ENCODE measurements at places on chromosomes 3 and 15.

DNA sequence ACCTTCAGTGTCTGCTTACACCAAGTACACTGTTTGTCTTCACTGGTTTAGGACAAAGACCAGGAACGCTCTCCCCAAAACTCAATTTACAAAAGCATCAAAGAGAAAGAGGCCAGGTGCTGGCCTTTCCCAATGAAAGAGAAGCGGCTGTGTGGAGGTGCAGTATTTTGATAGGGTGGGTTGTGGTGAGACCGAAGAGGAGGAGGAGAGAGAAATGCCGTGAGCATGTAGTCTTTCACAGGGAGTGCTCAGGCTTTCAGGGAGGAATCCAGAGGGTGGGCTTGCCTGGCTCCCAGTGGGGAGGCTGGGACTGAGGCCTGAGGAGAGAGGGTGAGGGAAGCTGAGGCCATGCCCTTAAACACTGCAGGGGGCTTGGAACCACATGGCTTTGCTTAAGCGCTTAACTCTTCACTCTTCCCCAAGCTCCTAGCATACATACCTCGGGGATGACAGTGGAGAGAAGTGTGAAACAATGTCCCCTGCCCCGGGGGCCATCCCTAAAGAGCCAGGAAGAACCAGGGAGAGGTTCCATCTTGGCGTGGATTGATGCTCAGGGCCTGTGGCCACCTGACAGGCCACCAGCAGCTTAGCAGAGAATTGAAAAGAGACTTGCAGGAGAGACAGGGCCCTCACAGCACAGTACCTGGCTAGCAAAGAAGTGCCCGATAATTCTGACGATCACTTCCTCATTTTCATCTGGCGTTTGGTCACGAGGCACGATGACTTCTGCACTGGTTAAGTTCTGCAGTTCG is 60.5 kb downstream of the SENP2 start:
- no peak for DNase-seq

GRCh38 chr3:194130188-194130587 is 5.8 kb upstream of the HES1 start:
- no peak for DNase-seq

DNA sequence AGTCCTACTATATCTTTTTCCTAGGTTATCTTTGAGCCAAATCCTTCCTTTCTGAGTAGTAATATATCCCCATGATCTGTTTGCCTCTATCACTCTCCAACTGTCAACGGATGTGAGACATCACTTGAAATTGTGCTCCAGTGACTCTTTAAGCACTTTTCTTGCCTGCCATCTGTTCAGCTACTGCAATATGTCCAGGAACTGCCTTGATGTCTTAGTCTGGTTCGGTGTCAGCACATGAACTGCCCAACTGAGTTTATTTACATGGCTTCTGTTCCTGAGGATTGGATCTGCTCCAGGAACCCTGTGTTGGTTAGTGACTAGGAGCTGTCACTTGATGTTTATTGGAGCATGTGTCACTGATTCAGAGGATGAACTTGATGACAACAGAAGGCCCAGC is 116.5 kb downstream of the SLC9A9 start:
- DNase-seq = no peak

DNA sequence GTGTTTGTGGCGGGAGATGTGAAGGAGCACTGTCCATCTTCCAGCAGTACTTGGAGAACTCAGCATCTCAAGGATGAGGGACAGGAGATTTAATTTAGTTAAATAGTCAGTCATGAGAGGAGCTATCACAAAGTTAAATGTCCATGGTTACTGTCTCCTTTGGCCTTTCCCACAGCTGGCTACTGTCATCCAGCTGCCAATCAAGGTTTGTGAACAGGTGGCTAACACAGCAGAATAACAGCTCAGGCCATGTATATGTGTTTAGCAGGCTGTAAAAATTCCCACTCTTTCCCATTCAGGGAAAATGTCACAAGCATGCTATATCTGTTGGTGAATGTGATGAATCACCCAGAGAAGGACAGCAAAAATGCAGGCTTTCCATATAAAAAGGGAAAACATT is 120.5 kb downstream of the TMEM108 start:
- no peak for DNase-seq

- DNase-seq = no peak
Measured at GRCh38 chr15:77535845-77536244, 96.9 kb downstream of the LINGO1 start.

DNA sequence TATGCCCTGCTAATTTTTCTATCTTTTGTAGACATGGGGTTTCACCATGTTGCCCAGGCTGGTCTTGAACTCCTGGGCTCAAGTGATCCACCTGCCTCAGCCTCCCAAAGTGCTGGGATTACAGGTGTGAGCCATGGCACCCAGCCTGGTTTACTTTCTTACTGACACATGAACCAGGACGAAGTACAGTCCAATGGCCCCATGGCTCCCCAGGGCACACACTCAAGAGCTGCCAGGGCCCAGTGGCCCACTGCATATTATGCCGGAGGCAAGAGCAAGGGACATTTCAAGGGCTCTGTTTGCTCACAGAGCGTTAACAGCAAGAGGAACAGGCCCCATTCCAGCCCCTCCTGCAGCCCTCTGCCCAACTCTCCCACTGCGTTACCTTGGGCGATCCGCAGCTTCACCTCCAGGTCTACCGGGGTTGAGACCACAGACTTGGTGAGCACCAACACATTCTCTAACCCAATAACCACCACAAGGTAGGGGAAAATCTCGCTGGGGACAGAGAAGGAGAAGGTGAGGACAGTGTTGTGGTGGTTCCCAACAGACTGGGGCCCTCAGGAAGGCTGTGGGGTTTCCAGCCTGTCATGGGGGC is 42.8 kb downstream of the PTPN23 start:
- no peak for DNase-seq

DNA sequence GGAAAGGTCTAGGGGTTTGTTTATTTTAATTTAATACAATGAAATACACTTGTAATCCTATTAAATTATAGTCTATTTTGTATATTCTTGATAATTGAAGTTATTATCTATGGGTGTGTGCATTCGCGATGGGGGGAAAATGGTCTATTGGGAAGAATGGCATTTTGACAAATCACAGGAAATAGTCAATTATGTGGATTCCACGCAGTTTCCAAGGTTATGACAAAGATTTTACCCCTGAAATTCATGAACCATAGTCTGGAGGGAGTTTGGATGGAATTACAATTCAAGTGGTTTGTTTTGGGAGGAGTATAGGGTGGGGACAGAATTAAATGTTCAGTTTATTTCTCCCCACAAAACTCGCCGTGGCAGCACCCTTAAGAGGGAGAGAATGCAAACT is 66.5 kb downstream of the RBMS3 start:
- no peak for DNase-seq

GRCh38 chr3:87375231-87375682 is 98.9 kb upstream of the POU1F1 start:
- no peak for DNase-seq

DNA sequence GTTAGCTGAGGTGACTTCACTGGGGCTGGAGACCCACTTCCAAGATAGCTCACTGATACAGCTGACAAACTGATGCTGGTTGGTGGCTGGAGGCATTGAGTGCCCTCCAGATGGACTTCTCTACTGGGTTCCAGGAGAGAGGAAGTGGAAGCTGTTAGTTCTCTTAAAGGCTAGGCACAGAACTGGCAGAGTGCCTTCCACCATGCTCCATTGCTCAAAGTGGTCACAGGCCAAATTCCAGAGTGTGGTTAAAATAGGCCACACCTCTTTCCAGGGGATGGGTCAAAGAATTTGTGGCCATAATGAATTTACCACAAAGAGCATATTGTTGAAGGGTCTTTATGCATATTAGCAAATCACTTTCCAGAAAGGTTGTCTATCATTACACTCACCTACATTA is 74.2 kb downstream of the NMD3 start:
- no peak for DNase-seq

DNA sequence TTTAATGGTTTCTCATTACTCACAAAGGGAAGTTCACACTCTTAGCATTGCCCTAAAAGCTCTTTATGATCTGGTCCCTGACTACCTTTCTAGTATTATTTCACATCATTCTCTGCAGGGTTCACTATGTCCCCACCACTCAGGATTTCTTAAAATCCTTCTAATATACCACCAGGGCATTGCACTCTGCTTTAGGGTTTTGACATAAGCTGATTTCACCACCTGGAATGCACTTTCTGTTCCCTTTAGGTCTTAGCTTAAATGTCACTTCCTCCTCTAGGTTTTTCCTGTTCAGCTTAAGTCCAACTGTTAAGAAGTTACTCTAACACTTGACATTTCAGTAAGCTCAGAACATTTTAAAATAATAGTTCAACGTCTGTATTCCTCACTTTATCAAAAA is 81.7 kb downstream of the HCN4 start:
- DNase-seq = no peak

- DNase-seq = no peak
Measured at GRCh38 chr15:82537351-82537908, 2.8 kb downstream of the RPS17 start.

- DNase-seq = peak; percentile 61
Measured at GRCh38 chr15:34436956-34437442, 609 bp downstream of the GOLGA8A start.

- no peak for DNase-seq
Measured at GRCh38 chr3:153070511-153070868, 91.5 kb upstream of the RAP2B start.

DNA sequence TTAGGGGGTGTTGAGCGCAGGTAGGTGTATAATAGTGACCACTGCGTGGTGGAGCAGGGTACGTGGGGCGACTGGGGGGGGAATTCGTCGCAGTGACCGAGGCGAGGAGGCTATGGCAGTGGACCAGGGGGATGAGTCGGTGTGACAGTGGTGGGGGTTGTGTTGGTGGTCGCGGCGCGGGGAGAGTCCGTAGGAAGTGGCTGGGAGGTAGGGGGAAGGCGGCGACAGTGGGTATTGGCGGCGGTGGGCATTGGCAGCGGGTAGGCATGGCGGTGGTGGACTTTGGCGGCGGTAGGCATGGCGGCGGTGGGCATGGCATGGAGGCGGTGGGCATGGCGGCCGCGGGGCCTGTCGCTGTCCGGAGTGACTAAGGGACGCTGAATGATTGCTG is 739 bp downstream of the SNRPN start:
- peak; percentile 4 for DNase-seq

DNA sequence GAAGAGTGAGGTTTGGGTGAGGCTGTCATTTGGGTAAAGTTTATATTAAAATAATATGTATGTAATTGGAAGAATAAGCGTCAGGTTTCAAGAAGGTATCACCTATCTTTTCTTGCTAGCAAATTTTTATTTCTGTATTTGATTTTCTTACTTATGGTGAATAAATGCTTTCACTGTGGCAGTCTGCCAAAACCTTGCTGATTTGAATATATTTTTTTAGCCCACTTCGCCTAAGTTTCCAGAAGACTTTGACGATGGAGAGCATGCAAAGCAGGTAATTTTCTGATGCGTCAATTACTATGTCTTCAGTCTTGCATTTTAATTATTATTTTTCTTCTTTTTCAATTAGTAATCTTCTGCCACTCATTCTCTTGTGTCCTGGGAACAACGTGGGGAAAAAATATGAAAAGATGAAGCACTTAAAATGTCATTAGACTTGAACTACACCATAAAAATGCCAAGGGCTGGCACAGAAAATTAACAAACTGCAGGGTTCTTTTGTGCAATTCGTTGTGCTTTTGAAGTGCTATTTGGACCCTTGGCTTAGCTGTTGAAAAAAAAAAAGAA is 40.4 kb downstream of the SRP14 start:
- no peak for DNase-seq

DNA sequence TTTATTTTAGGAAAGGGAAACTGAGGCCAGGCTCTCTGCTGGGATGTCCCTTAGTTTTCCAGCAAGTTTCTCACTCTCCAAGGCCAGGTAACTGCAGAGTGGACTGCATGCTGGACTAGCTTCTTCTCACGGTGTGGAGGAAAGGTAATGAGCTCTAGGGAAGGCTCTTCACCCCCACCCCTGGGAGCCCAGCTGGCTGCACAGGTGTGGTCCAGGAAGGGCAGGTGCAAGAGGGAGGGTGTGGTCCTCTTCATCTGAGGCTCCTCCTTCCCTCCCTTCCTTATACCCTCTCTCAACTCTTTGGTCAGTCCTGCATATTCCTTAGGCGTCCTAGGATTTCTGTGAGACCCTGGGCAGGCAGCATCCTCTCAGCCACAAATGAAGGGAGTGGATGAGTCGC is 33.9 kb downstream of the RNU5B-1 start:
- no peak for DNase-seq

DNA sequence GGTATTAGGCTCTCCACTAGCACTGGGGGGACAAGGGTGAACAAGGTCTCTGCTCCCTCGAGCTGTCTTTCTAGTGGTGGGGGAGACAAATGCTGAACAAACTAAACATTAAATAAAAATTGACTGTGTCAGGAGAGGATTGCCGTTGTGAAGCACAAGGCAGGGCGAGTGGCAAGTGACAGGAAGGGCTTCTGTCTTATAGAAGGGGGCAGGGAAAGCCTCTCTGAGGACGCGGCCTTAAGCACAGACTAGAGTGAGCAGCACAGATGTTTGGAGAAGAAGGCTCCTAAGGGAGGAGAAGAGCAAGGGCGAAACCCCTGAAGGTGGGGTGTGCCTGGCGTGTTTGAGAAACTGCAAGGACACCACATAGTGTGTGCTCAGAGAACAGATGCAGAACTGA is 50.9 kb upstream of the ATP2B2 start:
- DNase-seq = no peak

- no peak for DNase-seq
Measured at GRCh38 chr15:80452166-80452565, 48.0 kb downstream of the ARNT2 start.

- no peak for DNase-seq
Measured at GRCh38 chr3:129927072-129927471, 33.6 kb upstream of the TMCC1 start.

Data from activated naive CD8-positive, alpha-beta T cell treated with anti-CD3 and anti-CD28 coated beads for 36 hours (primary cell).